ENCODE measurements at places on chromosomes 5 and 9.

DNA sequence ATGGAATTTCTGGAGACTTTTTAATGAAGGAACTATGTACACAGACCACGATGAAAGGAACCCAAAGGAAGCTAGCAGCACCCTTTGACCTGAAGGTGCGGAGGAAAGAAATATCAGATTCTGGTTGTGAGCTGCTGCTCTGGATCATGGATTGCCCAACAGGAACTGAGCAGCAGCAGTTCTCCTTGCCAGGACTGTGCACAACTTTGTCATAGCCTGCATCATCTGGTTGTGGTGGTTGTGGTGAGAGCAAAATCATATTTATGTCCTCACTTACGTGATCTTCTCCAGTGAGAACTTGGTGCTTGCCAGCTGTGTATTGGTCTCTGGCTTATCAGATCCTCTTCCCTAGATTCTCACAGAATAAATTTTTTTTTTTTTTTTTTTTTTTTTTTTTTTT, 70.7 kb upstream of the LPAR1 start:
- DNase-seq: no peak

GRCh38 chr9:94017939-94018531, 62.9 kb upstream of the BARX1 start:
- DNase-seq: no peak

DNA sequence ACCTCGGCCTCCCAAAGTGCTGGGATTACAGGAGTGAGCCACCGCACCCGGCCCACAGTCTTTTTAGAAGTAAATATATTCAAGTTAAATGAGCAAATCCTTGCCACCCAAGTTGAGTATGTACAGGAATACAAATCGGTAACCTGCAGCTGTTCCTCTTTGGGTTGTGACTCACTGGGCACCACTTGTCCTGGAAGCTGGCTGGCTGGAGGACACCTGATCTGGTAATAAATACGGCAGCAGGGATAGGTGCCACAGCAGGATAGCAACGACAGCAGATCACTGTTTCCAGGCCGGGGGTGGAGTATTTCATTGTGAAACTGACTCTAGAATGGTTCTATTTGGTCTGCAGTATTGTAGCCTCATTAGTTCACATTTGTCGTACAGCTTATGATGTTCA, 35.7 kb upstream of the SLC36A2 start:
- no peak for DNase-seq

GRCh38 chr9:97046228-97046627, 7.3 kb upstream of the CTSV start:
- no peak for DNase-seq

DNA sequence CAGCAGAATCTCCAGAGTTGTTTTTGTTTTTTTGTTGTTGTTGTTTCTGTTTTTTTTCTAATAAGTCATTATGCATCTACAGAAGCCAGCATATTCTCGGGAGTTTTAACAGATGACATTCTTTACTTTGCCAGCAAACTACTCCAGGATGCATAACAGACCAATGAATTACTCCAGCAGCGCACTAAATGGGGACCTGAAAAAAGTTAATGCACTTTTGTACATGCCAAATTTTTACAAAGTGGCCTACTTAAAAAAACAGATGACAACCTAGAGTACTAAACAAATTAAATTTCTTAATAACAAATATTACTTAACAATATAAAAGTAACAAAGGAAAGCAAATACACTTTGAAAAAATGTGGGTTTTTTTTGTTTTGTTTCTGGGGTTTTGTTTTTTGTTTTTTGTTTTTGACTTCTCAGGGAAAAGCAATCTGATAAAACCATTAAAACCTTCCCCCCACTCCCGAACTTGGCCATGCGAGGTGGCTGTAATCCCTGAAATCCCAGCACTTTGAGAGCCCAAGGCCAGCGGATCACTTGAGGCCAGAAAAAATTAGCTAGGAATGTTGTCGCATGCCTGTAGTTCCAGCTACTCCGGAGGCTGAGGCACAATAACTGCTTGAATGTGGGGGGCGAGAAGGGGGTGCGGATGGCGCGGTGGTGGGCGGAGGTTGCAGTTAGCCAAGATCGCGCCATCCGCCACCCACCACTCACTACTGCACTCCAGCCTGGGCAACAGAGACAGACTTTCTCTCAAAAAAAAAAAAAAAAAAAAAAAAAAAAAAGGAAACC, 352.4 kb downstream of the CETN3 start:
- DNase-seq: no peak

DNA sequence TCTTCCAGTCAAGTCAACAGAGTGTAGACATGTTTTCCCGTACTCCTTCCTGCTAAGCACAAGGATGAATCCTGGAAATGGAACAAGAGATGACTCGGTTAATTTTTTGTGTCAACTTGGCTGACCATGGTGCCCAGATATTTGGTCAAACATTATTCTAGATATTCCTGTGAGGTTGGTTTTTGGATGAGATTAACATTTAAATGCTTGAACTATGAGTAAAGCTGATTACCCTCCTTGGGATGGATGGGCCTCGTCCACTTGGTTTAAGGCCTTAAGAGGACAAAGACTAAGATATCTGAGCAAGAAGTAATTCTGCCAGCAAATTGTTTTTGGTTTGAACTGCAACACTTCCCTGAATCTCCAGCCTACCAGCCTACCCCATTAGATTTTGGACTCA, 338.1 kb upstream of the MSX2 start:
- DNase-seq: no peak

DNA sequence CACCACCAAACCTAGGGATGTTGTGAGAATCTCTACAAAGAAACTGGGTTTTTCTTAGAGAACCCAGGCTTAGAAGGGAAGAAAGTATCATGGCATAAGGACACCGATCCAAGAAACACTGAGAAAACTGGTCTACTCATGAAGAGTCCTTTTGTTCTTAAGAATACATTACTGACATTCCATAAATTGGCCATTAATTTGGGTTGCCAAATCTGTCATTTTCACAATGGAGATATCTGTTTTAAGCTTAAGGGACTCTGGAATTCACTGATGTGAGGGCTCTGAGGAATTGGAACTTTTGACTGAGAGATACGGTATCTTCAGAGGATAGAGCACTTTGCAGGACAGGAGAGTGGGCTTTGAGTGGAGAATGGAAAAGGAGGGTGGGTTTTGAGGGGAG, 315.3 kb upstream of the ZNF608 start:
- DNase-seq: no peak

GRCh38 chr9:121308765-121309164, 40.8 kb downstream of the GSN start:
- no peak for DNase-seq

DNA sequence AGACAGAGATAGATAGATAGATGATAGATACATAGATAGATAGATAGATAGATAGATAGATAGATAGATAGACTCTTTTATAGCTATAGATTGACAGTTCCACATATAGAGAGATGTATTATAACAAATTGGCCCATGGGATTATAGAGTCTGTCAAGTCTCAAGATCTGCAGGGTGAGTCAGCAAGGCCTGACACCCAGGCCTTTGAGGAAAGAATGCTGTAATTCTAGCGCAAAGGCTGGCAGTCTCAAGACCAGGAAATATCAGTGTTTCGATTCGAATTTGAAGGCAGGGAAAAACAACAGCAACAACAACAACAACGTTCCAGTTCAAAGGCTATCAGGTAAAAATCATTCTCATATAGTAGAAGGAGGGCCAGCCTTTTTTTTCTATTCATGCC, 339.2 kb upstream of the CDH9 start:
- no peak for DNase-seq

- DNase-seq: no peak
Measured at GRCh38 chr5:93590493-93590892, 7.5 kb downstream of the NR2F1 start.

DNA sequence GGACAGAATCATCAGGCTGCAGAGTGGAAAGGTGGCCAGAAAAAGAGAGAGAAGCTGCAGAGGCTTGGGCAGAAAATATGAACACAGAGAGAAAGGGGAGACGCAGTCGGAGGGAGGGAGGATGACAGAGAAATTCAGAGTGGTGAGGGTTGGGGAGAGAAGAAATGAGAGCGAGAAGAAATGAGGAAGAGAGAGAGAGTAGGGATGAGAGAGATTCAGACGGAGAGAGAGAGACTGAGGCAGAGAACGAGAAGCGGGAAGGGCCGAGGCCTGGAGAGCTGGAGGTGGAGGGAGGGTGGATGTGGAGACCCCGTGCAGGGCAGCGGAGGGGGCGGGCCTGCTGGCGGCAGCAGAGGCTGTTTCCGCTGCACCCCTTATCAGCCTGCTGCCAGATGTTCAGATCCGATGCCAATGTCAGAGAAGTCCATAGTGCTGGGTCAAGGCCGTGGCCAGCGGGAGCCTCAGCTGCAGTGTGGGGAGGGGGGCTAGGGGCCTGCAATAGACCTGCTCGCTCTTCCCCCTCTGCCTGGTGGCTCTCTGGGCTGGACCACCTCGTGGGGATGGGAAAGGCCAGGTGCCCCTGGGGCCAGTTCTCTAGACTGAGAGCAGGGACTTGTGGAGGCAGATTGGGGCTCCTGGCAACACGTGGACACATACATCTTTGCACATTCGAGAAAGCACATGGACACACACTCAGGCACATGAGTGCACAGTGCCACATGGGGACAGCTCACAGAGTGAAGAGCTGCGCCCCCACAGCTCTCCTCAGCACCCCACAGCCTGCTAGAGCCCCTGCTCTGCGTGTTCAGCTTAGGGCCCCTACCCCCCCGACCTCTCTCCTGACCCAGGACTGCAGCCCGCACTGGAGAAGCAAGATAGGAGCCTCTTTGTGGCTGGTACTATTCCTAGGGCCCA, 4.9 kb upstream of the NR5A1 start:
- DNase-seq: no peak

- DNase-seq: no peak
Measured at GRCh38 chr9:35716230-35716629, 15.8 kb downstream of the TLN1 start.
